ENCODE measurements at places on chromosomes 16 and 17.

DNA sequence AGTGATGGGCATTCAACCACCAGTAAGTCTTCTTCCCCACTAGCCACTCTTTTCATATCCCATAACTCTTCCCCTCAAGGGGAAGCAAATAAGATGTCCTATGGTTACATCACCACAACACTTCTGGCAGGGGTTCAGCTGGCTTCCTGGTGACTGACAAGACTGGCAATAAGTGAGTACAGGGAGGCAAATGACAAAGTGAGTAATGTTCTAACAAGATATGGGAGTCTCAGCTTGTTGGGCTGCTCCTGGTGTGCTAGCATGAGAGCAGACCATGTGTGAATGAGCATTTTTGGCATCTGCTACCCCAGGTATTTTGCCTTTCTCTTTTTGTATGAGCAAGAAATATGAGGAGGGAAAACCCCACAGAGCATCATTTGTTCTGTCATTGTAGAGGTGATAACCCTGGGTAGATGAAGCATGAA is 9.9 kb downstream of the TMIGD1 start:
- DNase-seq: no peak

- no peak for DNase-seq
These were observed 259.9 kb downstream of the IRF8 start for GRCh38 chr16:86158688-86159360.

- DNase-seq: no peak
These were observed 9.7 kb upstream of the ALOX15B start for GRCh38 chr17:8029121-8029520.

- no peak for DNase-seq
These were observed 9.3 kb downstream of the CCDC102A start for GRCh38 chr16:57527027-57527426.

DNA sequence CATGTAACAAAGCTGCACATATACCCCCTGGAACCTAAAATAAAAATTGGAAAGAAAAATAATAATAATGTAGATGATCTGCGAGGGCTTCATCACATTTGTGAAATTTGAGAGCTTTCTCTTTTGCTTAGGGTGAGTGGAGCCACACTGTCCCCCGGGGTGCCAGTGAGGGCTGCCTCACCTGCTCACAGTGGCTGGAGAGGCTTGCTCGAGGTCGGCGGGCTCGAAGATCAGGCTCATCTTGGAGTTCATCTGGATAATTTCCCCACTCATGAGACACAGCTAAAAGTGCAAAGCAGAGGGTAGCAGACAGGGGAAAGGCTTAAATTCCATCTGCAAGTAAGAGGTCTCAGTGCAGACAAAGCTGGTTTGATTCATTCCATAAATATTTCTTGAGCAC is 123.8 kb downstream of the DNAH3 start:
- no peak for DNase-seq

DNA sequence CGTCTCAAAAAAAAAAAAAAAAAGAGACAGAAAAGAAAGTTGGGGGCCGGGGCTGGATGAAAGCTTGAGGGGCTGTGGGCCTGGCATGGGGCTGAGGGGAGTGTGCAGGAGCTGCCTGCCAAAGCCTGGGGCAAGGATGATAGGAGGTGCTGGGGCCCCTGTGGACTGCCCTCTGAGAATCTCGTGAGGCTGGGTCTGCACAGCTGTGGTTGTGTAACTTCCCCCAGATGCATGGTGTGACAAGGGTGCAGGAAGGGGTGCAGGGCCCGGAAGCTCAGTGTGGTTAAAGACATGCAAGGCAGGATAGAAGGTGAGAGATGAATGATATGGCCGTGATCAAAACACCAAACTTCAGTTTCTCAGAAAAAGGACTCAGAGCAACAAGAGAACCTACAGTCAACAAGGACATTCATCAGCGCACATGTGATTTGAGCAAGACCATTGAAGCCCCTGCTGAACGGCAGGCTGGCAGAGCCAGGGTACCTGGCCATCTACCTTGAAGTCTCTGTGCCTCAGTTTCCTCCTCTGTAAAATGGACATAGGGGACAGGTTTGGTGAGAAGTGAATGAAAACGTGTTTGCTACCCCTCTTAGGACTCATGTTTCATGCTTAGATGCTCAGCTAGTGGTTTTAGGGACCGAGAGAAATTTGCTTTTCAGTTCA is 9.6 kb downstream of the IL32 start:
- peak; percentile 41 for DNase-seq

- DNase-seq: no peak
These were observed 51.2 kb upstream of the CNTNAP4 start for GRCh38 chr16:76226011-76226410.

DNA sequence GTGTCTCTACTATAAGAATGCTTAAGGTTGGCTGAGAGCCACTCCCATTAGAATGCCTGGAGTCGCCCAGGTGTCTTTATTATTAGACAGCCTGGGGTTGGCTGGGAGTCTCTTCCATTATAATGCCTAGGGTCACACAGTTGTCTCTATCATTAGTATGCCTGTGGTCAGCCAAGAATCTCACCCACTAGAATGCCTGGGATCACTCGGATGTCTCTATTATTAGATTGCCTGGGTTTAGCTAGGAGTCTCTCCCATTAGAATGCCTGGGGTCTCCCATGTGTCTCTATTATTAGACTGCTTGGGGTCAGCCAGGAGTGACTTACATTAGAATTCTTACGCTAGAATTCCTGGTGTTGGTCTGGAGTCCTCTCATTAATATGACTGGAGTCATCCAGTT is 2255.3 kb downstream of the TP53TG3F start:
- no peak for DNase-seq

- DNase-seq: no peak
These were observed 3.6 kb upstream of the SLC16A5 start for GRCh38 chr17:75084039-75084660.

DNA sequence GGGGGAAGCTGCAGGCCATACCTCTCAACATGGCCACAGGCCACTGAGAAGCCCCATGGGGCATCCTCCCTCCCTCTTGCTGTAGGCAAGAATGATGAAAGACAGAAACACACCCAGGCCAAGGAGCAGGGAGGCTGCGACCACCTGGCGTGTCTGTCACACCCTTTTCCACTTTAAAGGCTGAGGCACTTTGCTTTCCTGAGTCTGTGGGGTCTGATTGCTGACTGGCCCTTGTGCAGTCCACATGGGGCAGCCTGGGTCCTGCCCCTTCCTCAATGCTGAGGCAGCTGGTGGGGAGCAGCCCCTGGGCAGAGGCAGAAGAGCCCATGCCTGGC is 8.7 kb downstream of the TMEM204 start:
- no peak for DNase-seq

DNA sequence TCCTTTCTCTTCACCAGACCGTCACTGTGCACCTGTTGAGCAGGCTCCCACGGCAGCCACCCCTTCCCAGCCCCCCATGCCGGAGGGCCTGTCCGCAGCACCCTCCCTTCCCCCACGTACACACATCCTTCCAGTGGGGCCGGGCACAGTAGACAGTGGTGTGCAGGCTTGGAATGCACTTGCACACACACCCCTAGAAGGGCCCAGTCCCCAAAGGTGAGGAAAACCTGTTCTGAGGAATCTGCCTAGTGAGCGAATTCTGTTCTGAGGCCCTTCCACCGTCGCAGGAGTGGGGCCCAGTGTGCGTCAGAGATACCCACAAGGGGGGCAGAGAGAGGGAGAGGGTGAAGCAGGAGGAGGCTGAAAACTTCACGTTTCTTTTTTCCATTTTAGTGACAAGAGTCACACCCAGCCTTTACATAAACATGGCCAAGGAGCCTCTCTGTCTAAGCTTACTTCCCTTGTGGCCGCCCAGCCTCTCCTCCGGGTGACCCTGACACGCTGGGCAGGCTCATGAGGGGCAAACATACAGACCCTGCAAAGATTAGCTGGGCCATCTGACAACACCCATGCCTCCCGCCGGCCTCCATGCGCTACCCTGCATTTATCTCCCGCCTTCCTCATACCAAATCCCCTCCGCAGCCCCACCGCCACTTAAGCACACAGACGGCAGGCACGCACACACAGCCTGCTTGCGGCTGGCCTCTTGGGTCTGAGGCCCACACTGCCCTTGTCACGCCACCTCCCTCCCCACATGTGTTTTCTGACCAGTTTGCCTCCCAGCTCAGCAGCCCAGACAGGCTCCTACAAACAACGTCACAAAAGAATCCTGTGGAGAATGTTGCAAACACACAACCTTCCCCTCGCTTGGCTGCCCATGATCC is 1.8 kb downstream of the ZBTB4 start:
- DNase-seq: no peak

GRCh38 chr17:65079489-65079900 is 23.0 kb upstream of the GNA13 start:
- no peak for DNase-seq

DNA sequence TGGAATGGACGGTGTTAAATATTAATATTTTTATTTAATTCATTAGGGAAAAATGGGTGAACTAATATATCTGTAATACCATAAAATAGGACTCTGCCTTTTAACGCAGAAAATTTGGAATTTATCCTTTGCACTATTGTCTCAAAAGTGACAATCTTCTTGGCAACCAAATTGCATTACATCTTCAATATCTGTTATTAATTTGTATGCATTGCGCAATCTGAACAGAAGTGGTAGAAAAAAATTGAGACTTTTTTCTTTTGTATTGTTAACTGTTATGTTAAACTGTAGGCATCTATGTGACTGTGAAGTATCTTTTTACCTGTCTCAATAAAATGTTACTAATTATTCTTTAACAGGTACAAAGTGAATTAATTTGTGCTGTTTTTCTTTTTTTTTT is 55.6 kb downstream of the PPM1E start:
- DNase-seq: no peak

- DNase-seq: no peak
These were observed 96.9 kb downstream of the RAB11FIP4 start for GRCh38 chr17:31488264-31488981.

- DNase-seq: no peak
These were observed 523.0 kb upstream of the CDH11 start for GRCh38 chr16:65644821-65645220.

DNA sequence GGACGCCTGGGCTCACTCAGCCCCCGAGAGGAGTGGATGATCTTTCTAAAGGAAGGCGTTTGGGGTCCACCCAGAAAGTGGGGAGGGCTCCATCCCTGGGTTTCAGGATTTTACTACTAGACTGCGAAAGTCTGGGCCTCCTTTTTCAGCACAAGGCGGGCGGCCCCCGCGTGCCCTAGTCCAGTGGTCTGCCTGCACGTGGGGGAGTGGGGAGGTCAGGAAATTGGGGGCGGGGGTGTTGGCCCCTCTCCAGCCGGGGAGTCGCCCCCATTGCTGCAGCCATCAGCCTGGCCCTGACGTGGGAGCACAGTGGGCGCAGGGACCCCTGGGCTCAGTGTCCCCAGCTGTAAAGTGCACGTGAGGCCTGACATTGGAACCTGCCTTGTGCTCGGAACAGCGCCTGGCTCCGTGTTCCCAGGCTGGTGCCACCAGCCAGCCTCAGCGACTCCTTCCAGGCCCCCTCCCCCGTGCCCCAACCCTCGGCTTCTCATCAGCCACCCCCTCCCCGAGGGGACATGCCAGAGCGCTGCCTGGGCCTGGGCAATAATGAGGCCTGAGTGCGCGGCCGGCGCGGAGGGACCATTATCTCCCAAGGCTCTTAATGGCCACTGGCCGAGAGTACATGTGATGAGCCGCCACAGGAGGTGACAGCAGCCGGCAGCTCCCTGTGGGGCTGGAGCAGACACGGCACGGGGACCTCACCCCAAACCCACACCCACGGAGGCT is 2.4 kb upstream of the C1QTNF8 start:
- DNase-seq: no peak

GRCh38 chr17:11991461-11991860 is 5.8 kb downstream of the ZNF18 start:
- DNase-seq: no peak

- DNase-seq: no peak
These were observed 367.4 kb upstream of the ZFHX3 start for GRCh38 chr16:73415286-73415685.

DNA sequence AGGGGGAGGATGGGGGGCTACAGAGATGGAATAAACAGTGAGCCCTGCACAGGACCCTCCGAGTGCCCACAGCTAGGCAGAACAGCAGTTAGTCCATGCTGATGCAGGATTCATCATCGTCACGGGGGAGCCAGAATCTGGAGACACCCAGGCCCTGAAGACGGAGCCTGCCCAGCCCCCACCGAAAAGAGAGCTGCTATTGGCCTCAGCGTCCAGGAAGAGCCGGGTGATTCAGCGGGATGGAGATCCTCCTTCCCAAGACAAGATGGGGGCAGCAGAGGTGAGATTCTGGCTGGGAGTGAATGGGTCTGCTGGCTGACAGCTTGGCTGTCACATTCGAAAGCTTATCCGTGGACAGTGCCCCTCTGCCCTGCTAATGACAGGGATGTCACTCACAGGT is 133.6 kb upstream of the CRHR1 start:
- no peak for DNase-seq

DNA sequence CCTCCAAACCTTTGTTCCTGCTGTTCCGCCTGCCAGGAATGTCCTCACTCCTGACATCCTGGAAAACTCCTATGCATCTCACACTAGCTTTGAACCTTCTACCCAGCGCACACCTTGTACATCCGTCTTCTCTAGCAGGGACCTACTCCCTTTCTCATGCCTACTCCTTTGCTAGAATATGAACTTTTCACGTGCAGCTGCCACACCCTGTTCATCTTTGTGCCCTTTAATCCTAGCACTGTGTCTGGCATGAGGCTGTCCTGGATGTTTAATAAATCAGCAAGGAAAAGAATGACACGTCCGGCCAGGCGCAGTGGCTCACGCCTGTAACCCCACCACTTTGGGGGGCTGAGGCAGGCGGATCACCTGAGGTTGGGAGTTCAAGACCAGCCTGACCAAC is 111.0 kb downstream of the NTN1 start:
- DNase-seq: no peak

GRCh38 chr17:72862276-72862999 is 230.1 kb downstream of the SLC39A11 start:
- DNase-seq: no peak

- DNase-seq: no peak
These were observed 775.2 kb upstream of the RBFOX1 start for GRCh38 chr16:6557353-6558023.

- no peak for DNase-seq
These were observed 527 bp upstream of the CHAD start for GRCh38 chr17:50469208-50469605.

DNA sequence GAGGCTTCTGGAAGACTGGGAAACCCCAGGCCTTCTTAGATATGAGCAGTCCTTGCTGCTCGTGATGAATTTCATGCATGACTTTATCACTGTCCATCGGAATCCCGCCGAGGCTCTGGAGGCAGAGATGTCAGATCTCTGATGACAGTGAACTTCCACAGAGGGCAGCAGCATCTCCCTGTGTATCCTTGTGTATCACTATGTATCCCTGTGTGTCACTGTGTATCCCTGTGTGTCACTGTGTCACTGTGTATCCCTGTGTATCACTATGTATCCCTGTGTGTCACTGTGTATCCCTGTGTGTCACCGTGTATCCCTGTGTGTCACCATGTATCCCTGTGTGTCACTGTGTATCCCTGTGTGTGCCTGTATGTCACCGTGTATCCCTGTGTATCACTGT is 160.2 kb upstream of the CHMP6 start:
- no peak for DNase-seq

Measured in stimulated activated naive B cell treated with anti-CD40 and anti-IgM and Interleukin-4, amounts not matched to agents 10 μg/mL and 1 μg/mL and 100 μg/mL, for 72 hours (primary cell).